ENCODE measurements at places on chromosomes 16 and 17.

GRCh38 chr17:49592263-49592662 lies 16.6 kb downstream of the NXPH3 start:
- DNase-seq, result no peak

DNA sequence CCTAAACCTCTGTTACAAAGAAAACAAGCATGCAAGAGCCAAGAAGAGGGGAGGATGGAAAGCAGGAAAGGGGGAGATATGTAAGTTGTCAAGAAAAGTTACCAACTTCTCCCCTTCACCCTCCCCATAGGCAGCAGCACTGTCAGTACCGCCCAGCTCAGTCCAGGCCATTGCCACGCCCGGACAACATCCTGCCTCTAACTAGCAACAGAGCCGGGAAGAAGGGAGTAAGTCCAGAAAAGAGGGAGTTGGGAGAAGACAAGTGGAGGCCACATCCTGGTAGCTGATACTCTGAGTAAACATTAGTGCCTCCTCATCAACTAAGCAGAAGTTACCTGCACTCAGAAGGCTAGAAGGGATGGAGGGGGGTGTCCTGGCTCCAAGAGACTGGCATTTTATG lies 113.6 kb downstream of the SMG6 start:
- DNase-seq, result no peak

GRCh38 chr17:77677211-77677610 lies 281.3 kb upstream of the TNRC6C start:
- peak; percentile 91 for DNase-seq

DNA sequence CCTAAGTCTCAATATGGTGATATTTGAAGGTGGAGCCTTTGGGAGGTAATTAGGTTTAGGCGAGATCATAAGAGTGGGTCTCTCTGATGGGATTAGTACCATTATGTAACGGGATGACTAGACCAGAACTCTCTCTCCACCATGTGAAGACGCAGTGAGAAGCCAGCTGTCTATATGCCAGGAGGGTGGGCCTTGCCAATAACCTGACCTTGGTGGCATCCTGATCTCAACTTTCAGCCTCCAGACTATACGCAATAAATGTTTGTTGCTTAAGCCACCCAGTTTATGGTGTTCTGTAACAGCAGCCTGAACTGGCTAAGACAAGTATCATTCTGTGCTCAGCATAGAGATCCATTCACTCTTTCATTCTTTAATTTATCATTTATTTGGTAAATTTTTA lies 167.2 kb upstream of the CDH11 start:
- DNase-seq, result no peak

GRCh38 chr17:7632492-7632894 lies 2.6 kb downstream of the SHBG start:
- no peak for DNase-seq

DNA sequence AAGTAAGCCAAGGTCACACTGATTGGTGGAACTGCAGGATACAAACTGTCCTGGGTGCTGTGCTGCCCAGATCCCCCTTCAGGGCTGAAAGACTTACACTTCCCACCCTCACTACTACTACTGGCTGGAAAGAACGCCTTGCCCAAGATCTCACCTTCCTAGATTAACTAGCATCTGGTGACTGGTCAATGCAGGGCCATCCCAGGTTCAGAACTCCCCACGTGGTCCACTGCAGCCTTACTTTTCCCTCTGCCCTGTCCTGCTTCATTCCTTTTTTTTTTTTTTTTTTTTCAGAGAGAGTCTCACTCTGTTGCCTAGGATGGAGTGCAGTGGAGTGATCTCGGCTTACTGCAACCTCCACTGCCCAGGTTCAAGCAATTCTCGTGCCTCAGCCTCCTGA lies 2.3 kb upstream of the PDZD9 start:
- DNase-seq, result no peak

GRCh38 chr17:43830510-43831140 lies 2.3 kb downstream of the MPP3 start:
- no peak for DNase-seq

GRCh38 chr17:30187573-30187972 lies 47.9 kb downstream of the SLC6A4 start:
- no peak for DNase-seq

DNA sequence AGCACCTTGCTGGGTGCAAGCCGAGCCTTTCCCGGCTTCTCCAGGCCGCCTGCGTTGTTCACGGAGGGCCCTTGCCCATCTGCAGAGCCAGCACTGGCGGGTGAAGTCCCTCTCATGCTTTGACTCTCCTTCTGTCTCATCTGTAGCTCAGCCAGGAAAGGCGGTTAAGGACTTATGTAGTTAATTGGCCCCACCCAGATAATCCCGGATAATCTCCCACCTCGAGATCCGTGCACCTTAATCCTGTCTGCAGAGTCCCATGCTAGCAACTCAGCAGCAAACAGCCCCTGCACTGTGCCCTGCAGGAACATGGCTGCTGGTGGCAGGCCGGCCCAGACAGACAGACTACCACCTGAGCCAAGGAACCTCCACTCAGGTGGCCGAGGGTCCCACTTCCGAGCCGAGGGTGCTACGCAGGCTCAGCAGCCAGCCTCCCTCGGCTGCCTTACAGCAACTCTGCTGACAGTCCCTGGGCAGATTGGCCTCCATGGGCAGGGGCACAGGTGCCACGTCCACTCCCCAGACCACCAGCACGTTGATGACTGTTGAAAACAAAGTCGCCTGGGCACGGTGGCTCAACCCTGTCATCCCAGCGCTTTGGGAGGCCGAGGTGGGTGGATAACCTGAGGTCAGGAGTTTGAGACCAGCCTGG lies 16.9 kb downstream of the RAB40C start:
- no peak for DNase-seq

GRCh38 chr17:12928736-12929135 lies 89.1 kb downstream of the ELAC2 start:
- no peak for DNase-seq

GRCh38 chr16:46859719-46860152 lies 24.4 kb upstream of the GPT2 start:
- no peak for DNase-seq

DNA sequence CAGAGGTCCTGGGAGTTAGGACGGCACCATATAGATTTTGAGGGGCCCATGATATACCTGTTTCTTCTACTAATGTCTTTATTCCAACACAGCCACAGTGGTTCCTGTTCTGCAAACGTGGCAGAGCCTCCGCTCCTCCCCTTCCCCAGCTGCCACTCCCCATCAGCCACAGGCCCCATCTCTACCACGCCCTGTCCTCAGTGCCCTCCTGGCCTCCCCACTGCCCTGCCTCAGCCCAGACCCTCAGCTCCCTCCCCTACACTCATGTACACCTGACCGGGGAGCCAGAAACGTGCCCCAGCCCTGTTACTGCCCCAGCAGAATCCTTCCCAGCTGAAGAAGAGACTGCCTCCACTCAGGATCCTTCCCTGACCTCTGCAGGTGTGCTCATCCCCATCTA lies 11.9 kb upstream of the RBFOX3 start:
- DNase-seq, result no peak

- DNase-seq, result no peak
Observed at GRCh38 chr16:19771796-19772195, 53.7 kb downstream of the IQCK start.

- no peak for DNase-seq
Observed at GRCh38 chr17:42760652-42761581, at the start of gene RAMP2. Gene RAMP2 (plus strand): TSS chr17:42761227. CDS start chr17:42761262, 35 bp downstream.

GRCh38 chr17:74051348-74051747 lies 152.1 kb upstream of the RPL38 start:
- no peak for DNase-seq

DNA sequence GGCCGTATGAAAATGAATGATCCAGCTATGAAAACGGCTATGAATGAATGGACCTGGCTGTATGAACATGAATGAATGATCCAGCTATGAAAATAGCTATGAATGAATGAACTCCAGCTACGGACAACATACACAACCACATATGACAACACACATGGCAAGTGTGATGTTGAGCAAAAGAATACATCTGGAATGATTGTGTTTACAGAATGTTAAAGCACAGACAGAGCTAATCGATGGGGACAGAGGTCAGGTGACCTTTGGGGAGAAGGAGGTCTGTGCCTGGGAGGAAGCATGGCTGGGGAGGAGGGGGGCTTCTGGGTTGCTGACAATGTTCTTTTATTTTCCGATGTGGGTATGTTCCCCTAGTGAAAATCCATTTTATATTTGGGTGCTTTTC lies 174.0 kb upstream of the WSCD1 start:
- no peak for DNase-seq

DNA sequence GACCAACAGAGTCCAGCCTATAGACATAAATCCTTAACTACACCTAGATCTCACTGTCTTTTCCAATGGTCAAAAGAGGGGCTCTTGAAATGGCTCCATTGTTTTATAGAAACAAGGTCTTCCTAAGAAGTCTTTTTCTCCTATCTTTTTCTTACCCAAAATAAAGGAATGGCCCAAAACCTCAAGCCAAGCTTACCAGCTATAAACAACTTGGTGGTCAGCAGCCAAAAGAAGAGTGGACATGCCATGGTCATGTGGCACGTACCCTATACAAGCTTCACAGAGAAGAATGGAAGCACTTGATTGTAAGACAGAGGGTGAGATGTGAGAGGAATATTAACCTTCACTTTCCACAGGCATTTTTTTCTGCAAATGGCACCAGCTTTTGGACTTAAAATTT lies 82.1 kb upstream of the GNAO1 start:
- DNase-seq, result no peak

DNA sequence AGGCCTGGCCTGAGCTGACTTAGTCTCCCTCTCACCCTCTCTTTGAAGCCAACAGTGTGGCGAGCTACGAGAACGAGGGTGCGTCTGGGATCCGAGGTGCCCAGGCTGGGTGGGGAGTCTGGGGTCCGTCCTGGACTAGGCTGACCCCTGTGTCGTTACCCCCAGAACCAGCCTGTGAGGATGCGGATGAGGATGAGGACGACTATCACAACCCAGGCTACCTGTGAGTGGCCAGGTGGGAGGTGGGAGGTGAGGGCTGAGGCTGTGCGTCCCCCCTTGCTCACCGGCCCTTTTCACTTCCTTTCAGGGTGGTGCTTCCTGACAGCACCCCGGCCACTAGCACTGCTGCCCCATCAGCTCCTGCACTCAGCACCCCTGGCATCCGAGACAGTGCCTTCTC lies 1.6 kb downstream of the LAT start:
- DNase-seq, result no peak

DNA sequence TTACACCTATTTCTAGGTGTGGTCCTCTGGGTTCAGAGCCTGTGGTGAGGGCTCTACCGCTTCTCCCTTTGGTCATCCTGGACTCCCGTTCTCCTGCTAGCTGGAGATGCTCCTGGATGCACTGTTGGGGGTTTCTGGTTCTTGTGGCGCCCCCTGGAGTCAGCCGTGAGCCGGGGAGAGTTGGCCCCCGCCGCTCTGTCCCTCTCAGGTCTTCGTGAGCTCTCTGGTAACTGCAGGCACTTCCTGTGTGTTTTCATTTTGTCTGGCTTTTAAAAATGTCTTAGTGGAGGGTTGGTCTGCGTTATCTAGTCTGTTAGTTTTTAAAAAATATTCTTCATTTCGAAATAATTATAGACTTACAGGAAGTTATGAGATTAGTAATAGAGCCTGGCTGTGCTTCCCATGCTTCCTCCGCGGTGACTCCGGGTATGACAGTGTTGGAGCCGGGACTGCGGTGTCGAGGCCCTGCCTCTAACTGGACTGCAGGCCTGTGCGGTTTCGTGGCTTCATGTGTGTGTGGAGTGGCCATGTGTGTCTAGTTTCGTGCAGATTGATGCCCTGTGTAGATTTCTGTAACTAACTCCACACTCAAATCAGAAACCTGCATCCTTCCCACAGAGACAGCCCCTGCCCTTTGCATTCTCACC lies 78.0 kb upstream of the ZNF750 start:
- no peak for DNase-seq

- DNase-seq, result no peak
Observed at GRCh38 chr17:10042589-10043244, 137.6 kb upstream of the RCVRN start.

DNA sequence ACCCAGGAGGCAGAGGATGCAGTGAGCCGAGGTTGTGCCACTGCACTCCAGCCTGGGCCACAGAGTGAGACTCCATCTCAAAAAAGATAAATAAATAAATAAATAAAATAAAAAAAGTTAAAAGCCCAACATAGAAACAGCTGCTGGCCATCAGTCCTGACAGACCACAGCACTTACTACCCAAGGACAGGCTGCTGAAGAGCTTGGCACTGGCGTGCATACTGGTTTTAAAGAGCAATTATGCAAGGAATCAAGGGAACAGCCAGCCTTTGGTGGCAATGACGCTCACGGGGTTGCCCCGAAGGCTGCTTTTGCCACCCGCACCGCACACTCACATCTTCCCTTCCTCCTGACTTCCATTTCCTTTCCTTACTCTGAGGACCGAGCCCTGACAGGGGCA lies 4.2 kb downstream of the PLD6 start:
- no peak for DNase-seq

DNA sequence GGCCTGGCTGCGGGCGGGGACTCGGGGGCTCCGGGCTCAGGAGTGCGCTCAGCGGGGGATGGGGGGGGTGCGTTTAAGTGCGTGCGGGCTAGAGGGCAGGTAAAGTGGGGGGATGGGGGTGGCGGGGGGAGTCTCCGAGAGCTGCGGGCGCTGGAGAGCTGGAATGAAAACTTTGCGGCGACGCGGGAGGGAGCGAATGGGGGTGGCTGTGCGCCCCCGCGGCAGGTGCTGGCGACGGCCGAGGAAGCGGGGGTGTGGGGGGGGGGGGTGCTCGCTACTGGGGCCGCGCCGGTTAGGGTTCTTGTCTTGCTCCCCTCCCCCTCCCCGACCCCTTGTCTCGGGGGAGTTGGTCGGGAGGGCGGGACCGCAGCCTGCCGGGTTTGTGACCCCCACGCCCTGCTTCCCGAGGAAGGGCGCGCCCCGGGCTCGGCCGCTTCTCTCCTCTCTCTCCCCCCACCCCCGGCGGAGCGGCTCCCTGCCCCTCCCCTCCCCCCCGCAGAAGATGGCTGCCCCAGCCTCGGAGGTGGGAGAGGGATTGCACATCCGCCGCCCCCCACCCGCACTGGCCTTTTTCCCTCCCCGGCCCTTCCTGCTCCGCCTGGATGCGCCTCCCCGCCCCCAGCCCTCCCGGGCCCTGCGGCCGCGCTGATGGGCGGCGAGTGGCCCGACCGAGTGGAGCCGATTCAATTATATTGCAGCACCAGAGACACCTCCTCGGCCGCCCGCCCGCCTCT lies 649 bp downstream of the GSE1 start:
- no peak for DNase-seq

GRCh38 chr17:14427900-14428647 lies 127.2 kb downstream of the HS3ST3B1 start:
- no peak for DNase-seq

GRCh38 chr17:44916781-44917241 lies 1.5 kb upstream of the GFAP start:
- no peak for DNase-seq

DNA sequence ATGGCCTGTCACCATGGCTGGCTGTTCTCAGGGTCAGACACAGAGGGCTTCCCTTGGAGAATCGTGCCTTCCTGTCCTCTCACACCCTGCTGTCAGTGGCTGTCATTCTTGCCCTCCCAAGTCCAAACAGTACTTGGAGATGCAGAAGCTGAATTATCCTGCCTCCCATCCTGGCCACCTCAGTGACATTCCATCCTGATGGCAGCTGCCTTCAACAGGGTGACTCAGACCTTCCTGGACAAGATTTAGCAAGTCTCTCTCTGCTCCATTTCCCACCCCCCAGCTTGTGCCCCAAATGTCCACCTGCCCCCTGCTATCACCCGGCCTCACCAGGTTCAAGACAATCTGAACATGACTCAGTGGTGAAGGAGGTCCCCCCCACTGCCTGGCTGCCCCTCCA lies 4.8 kb upstream of the KRT36 start:
- DNase-seq, result no peak

- no peak for DNase-seq
Observed at GRCh38 chr16:47779201-47780016, 318.3 kb downstream of the PHKB start.
